ENCODE measurements at places on chromosomes 7 and 10. TPM values are rescaled to one million over a fixed set of nuclear protein-coding genes. Genes with fewer than 3 reads are reported as not detected.

DNA sequence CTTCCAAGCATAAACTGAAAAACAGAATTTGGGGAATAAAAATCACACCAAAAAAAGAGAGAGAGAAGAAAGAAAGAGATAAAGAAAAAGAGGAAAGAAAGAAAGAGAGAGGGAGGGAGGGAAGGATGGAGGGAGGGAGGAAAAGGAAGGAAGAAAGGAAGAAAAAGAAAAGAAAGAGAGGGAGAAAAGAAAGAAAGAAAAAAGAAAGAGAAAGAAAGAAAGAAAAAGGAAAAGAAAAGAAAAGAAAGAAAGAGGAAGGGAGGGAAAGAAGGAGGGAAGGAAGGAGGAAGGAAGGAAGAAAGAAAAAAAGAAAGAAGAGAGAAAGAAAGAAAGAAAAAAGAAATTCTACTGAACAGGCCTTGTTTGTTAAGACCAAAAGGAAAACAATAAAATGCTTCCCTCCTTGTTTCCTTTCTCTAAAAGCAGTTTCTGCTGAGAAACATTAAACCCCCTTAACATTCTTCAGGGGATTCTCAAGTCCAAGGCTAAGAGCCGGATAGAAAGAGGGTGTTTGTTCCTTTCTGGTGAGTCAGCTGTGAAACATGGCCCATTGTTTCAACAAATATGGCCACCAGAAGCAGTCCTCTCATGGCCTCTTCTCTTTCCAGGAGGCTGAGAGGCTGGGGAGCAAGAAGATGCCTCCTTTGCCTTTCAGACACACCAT, 46.9 kb upstream of the GPAM start:
- no peak for DNase-seq

GRCh38 chr10:124323111-124323725, 95.5 kb downstream of the OAT start:
- DNase-seq, result peak; percentile 30

- DNase-seq, result no peak
Observed at GRCh38 chr10:24457661-24458318, 248.9 kb downstream of the KIAA1217 start.

DNA sequence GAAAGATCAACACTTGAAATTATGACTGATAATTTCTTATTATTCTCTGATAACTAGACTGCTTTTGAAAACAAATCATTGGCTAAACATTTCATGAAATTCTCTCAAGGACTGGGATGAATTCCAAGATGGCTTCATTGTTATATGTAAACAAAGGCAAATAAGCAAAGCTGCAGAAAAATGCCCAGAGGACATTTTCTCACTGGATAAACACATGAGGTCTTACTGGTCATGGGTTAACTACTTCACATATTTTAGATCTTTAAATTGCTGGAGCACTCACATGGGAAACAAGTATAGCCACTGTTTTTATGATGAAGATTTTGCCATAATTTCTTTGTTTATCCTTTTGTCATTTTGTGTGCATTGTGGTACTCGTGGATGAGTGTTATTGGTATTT, 239.1 kb downstream of the PHF14 start:
- DNase-seq, result no peak

Gene CPXM2
- 0.45 TPM for total RNA-seq

Gene PRKG1
- total RNA-seq, result 1.2 TPM

DNA sequence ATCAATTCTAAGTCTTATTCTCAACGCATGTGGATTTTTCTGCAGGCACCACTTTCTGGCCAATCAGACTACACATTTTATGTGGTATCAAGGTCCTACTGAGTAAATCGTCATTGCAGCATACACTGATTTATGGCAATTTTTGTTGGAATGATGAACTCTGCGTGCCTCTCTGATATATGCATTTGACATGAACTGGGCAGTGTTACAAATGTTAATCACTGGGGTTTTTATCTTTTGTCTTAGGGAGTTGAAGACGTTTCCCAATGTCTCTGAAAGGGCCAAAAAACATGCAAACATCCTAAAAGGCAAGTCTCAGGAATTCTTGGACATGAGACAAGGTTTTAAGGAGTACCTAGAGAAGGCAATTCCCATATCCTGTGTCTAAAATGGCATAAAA, 809.5 kb upstream of the CELF2 start:
- DNase-seq, result no peak

GRCh38 chr10:90583416-90583815, 274.4 kb downstream of the HTR7 start:
- DNase-seq, result no peak

DNA sequence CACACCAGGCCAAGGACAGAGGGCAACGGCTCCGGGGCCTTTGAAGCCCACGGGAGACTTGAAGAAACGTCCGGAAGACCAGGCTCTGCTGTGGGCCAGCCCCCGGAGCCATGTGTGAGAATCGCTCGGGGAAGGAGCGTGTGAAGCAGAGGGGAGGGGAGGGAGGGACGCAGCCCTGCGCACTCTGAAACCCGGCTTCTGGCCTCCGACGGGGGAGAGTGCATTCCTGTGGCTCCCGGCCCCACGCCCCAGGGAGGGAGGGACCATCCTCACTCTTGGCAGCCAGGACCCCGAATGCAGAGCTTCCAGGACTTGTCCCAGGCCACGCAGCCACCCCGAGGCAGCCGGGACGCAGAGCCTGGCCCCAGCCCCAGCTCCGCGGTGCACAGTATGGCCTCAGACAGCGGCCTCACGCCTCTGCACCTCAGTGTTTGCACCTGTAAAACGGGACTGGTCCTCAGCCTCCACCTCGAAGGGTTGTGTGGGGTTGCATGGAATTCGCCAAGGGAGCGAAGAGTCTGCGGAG, 67.4 kb downstream of the PDGFA start:
- DNase-seq, result no peak

GRCh38 chr10:36362257-36362656, 720.2 kb upstream of the FZD8 start:
- DNase-seq, result no peak

- DNase-seq, result peak; percentile 66
Observed at GRCh38 chr10:101301111-101301731, 52.7 kb upstream of the BTRC start.

Gene IFIT5
- total RNA-seq, result 3.8 TPM

All from left lobe of liver (tissue), 2 donors.